IMR-90 (cell line): ENCODE measurements at places on chromosomes 5 and 9. TPM values are rescaled to one million over a fixed set of nuclear protein-coding genes. Genes with fewer than 3 reads are reported as not detected.

The AFAP1L1 gene
- polyA plus RNA-seq, result 2.9 and 3.3 TPM in 2 replicates

The OGN gene
- 0.10 TPM in 1 of 2 replicates, not detected in the other for polyA plus RNA-seq

The PCDHGB6 gene
- polyA plus RNA-seq, result 1.4 and 1.5 TPM in 2 replicates

The CMYA5 gene
- polyA plus RNA-seq, result 0.39 and 0.60 TPM in 2 replicates
